ENCODE measurements at places on chromosomes 3 and 15.

DNA sequence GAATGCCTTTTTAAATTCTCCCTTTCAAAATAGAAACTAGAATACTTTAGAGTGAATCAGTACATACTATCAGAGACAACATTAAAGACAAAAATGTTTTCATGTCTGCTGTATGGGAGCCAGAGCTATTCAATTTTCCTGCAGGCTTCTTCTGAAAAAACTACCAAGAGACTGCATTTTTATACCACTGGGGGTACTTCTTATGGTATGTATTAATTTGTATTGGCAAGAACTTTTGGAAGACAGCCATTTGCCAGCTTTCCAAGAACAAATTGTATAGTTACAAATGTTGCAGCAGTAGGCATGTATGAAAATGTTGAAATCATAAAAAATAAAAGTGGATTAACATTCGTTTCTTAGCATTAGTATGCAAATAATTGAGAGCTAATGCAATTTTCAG is 1010.0 kb upstream of the CADM2 start:
- no peak for DNase-seq

- DNase-seq: no peak
These were observed 2.6 kb downstream of the PPP1R2 start for GRCh38 chr3:195540511-195540910.

- no peak for DNase-seq
These were observed 126.2 kb upstream of the BHLHE40 start for GRCh38 chr3:4852780-4853748.

DNA sequence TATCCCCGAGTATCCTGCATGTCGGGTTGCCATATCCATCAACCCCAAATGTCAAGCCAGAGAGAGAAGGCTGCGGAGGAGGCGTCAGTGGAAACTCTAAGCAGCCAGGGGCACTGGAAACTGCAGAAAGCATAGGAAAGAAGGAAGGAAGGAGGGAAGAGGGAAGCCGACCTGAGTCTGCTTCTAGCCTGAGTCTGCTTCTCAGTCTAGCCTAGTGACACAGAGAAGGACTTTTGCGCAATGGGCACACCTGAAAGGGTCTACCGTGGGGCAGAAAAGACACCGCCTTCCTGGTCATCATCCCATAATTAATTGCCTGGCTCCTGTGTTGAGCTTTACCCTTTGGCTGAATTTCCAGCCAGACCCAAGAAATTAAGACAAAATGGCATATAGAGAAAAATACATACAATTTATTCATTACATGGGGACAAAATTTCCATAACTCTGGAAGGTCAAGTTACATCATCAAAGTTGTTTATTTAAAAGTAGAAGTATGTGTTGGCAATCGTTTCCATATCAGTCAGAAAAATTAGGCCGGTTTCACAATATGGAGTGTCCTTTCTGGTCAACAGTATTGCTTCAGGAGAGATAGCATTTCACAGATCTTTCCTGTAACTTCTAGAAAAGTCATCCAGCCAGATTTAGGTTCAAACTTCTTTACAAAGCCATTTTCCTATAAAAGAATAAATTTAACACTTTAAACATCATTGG is 10.3 kb downstream of the BCL2A1 start:
- no peak for DNase-seq

GRCh38 chr3:40504636-40505430 is 1.0 kb upstream of the ZNF620 start:
- DNase-seq: no peak

DNA sequence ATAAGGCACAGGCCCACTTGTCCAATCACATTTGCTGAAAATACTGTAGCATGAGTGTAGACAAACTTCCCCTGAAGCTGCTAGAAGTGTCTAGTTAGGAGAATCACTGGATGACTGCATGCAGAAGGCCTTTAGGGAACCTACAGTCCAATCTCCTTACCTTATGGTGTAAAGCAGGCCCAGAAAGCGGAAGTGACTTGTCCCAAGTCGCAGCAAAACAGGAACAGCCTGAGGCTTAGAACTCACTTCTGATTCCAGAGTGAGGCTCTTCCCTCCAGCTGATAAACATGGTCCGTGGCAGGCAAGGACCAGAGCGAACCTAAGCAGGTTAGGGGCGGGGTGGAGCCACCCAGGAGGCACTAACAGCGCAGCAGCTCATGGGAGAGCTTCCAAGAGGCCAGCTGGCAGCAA is 2.5 kb downstream of the GRAMD2A start:
- no peak for DNase-seq

GRCh38 chr3:178474526-178474925 is 61.7 kb upstream of the KCNMB2 start:
- DNase-seq: no peak

GRCh38 chr15:77030048-77030927 is 35.4 kb downstream of the PSTPIP1 start:
- no peak for DNase-seq

GRCh38 chr3:152458376-152459117 is 189.8 kb downstream of the MBNL1 start:
- DNase-seq: no peak

DNA sequence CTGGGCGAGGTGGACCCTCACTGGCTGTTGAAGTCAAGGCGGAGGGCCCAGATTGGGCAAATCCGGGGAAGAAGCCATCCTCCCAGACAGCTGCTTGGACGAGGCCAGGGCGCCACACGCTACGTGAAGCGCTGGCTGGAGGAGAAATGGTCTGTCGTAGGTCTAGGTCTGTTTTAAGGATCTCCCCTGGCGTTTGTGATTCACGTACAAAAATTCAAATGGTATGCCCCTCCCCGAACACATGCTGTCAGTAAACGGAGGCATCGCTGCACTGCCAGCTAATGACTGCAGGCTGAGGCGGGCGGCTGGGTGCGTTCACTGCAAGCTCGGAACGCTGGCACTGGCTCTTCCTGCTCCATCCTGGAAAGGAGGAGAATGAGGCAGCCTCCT is 69.9 kb downstream of the EPHB3 start:
- DNase-seq: no peak

GRCh38 chr3:64488939-64489338 is 198.9 kb downstream of the ADAMTS9 start:
- no peak for DNase-seq

GRCh38 chr3:197675951-197676350 is 60.8 kb downstream of the RUBCN start:
- DNase-seq: no peak

DNA sequence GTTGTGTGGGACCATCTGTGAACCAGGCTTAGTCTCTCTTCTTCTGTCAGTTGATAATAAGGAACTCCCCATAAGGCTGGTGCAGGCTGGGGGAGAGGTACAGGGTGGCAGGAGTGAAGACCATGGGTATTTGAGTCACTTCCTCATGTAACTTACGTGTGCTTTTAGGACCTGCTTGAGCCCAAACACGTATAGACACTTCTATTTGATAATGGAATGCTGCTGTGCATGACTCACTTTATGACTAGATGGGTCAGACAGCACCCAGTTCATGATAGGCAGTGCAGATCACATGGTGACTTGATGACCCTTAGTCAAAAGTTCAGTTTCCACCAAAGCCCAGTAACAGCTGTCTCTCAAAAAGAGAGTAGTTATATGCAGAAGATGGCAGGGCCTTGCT is 490.9 kb downstream of the ZBBX start:
- DNase-seq: no peak

GRCh38 chr15:56759450-56759845 is 26.1 kb upstream of the ZNF280D start:
- no peak for DNase-seq

- no peak for DNase-seq
These were observed 72.0 kb downstream of the HCN4 start for GRCh38 chr15:73296609-73297353.

DNA sequence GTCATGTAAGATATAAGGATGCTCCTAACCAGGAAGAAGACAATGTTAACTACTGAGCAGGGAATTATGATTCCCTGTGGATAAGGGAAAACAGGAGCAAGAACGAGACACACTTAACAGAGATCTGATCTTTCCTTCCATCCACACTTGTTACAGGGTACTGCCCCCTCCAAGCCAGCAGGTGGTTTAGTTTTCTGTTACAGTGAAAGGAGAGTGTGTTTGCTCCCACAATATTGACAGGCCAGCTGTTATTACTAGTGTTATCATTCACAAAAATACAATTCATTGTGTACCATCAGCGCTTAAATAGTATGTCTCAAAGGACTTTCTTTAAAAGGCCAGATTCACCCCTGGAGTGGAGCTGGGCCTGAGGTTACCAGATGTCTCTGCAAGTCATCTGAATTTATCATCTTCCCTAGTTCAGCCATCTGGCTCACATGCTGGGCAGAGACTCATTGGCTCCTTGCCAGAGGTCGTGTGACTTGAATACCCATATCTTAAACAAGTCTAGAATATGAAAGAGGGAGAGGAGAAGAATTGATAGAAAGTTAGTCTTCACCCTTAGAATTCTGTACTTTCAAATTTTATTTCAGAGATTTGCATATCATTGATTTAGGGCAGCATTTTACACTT is 16.8 kb upstream of the FMN1 start:
- no peak for DNase-seq

DNA sequence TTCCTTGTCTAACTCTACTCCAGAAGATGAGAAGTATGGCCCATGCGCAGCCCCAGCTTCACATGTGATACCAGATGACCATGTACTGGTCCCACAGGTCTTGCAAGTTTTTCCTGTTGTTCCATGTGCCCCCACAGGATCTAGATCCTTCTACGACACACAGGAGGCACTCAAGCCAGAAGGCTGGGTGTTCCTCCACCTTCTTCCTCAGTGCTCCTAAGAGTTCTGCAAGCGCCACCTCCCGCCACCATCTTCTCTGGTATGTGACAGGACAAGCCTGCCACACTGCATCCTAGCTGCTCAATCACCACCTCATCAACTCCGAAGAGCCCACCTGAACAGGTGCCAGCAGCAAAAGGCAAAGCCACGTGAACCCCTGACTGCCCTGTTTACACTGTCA is 43.1 kb downstream of the XXYLT1 start:
- no peak for DNase-seq

- DNase-seq: no peak
These were observed 84.5 kb upstream of the HERC1 start for GRCh38 chr15:63918317-63918672.

DNA sequence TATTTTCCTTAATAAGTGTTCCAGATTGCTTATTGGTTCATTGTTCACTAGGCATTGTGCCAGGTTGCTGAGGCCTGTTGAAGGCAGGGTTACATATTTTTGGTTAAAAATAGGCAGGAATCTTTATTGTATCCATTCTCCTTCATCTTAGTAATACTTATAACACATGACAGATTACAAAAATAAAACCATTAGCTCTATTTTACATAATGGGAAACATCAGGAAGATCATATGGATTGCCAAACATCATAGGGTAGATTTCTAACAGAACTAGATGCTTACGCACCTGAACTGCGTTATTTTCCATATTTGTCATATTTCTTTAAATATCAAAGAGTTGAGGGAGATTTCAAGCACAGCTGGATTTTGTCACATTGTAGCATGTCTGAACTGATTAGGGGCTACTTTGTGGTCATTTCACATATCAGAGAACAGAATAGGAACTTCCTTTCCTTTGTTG is 462.9 kb upstream of the SGO1 start:
- no peak for DNase-seq

DNA sequence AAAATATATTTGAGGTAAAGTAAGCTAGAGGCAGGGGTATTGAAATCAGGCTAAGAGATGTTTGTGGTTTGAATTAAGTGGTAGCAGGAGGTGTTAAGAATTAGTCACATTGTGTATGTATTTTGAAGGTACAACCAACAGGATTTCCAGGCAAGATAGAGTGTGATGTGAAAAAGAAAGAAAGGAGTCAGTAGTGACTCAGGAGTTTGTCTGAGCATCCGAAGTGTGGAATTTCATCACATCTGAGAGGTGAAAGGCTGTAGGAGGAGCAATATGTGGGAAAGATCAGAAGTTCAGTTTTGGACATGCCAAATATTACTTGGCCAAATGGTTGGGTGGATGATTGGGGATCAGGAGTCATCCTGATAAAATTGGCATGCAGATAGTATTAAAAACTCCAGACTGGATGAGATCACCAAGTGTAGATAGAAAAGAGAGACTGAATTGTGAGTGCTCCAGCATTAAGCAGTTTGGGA is 32.1 kb upstream of the EBLN2 start:
- DNase-seq: no peak

- DNase-seq: no peak
These were observed 120.8 kb upstream of the UMPS start for GRCh38 chr3:124609402-124609801.

DNA sequence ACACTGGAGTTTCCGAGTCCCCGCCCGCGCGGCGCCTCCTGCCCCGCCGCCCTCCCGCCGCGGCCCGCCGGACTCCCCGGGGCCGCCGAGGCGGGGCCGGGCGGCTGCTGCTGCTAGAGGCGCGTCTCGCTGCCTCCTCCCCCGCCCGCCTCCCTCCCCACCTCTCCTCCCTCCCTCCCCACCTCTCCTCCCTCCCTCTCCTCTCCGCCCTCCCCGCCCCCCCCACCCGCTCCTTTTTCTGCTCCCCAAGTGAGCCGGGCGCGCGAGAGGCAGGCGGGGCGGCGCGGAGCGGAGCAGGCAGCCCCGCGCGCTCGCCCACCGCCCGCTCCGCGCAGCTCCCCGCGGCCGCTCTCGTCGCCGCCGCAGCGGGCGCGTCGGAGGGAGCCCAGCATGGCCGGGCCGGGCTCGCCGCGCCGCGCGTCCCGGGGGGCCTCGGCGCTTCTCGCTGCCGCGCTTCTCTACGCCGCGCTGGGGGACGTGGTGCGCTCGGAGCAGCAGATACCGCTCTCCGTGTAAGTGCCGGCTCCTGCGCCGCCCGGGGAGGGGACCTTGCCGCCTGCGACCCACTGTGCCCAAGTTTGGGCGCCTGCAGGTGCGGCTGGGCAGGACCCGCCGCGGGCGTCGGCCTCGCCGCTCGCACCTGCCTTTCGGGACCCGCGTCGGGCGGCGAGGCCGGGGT is at the start of gene CACNA2D3:
CACNA2D3 (plus strand) TSS at position 229 of the 679 bp plus-strand sequence.
- no peak for DNase-seq

GRCh38 chr15:94858449-94858848 is 627.1 kb downstream of the MCTP2 start:
- no peak for DNase-seq

- no peak for DNase-seq
These were observed 41.6 kb upstream of the GALNT15 start for GRCh38 chr3:16132928-16133327.

DNA sequence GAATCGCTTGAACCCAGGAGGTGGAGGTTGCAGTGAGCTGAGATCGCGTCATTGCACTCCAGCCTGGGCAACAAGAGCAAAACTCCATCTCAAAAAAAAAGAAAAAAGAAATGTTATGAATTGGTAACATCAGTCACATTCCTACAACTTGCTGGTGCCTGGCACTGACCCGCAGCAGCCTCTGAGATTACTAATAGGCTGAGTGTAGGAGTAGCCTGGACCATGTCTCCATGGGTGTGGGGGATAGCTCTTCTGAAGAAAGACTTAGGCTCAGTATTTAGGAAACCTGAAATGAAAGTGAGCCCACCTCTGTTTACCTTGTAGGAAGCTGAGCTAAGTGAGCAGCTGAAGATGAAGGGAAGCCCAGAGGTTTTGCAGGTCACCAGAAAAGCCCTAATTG is 148.3 kb downstream of the LRRC28 start:
- no peak for DNase-seq

- no peak for DNase-seq
These were observed 94.8 kb downstream of the GBE1 start for GRCh38 chr3:81666502-81667121.

DNA sequence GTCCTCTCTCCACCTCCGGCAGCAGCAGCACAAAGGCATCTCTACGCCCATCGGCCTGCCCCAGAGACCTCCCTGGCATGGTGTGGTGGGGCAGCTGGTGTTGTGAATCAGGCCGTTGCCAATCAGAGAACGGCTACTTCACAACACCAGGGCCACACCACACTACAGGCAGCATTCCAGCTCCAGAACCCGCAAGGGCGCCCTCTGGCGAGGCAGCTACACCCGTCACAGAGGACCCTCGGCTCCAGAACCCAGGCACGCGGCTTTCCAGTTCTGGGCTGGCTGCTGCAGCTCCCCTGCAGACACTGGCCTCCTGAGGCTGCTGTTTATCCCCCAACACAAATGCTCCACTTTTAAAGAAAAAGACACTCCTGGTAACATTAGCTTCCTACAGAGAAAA is 127.5 kb upstream of the TOPAZ1 start:
- DNase-seq: no peak
